Omental fat pad (tissue), 4 donors: ENCODE measurements at places on chromosomes 2 and 18.
A peak's percentile ranks its signal among the peaks of the same experiment; 100 is the strongest.

DNA sequence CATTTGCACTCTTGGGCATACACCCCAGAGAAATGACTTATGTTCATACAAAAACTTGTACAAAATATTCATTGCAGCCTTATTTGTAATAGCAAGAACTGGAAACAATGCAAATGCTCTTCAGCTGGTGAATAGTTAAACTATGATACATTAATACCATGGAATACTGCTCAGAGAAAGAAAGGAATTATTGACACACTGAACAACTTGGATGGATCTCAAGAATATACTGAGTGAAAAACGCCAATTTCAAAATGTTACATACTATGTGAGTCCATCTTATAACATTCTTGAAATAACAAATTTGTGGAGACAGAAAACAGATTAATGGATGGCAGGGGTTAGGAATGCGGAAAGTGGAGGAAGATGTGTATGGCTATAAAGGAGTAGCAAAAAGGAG, 17.2 kb downstream of the LNPK start:
- DNase-seq, result no peak

DNA sequence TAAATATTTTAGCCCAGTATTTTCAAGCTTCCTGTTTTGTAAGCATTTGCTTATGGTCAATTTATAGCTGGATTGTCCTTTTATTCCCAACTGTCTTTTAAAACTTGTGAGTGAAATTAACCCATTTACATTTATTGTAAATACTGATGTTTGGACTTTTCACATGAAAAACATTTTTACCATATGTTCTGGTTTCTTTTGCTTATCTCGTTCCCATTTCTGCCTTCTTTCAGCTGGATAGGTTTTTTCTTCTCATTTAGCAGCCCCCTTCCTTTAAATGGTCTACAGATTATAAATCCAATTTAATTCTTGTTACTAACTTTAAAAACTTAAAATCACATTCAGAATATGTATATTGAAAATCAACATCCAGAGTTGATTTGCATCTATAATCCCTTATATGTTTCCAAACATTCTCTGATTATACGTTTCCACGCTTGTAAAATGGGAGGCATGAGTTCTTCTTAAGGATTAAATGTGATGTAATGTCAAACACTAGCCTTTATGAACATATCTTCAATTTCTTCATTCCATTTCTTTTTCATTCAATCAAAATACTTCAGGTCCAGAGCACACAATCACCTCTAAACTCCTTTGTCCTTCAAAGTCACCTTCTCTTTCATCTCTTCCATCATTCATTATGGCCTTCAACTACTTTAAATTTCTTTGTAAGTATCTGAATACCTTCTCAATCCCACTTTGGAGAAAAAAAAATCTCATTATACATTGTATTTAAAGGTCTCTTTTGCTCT, 1.1 kb upstream of the KDM3A start:
- DNase-seq, result no peak

DNA sequence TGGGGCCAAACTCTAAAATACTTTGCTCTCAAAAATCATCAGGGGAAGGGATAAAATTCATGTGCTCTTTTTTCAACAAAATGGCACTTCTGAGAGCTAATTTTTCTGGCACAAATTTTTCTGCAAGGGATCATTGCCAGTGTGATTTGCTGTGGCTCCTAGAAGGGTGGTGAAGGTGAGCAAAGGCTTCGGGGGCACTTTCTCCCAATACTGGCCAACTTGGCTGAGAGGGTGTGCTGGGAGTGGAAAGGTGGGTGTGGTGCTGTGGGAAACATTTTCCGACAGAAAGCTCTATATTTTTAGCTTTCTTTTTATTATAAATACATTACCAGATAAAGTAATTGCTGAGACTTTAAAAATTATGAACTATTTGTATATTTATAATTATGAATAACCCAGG, 419 bp downstream of the SMYD1 start:
- DNase-seq, result no peak

DNA sequence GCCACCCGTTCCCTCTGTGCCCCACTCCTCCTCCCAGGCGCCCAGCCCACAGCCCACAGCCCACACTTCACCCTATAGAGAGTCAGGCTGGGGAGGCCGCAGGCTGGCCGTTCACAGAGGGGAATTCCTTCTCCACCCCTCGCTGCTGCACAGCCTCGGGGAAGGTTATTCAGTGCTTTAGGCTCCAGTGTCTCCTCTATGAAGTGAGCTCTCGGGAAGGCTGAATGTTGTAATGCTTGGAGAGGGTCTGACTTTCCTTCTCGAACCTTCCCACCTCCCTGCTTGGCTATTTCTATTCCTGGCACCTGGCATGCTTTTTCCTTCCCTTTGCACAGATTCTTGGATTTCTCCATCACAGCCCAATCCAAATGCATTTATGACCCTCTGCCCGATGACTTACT, 62.5 kb upstream of the SMAD7 start:
- DNase-seq, result peak; percentile 10

GRCh38 chr2:144136297-144137010, 383.5 kb downstream of the ZEB2 start:
- no peak for DNase-seq

DNA sequence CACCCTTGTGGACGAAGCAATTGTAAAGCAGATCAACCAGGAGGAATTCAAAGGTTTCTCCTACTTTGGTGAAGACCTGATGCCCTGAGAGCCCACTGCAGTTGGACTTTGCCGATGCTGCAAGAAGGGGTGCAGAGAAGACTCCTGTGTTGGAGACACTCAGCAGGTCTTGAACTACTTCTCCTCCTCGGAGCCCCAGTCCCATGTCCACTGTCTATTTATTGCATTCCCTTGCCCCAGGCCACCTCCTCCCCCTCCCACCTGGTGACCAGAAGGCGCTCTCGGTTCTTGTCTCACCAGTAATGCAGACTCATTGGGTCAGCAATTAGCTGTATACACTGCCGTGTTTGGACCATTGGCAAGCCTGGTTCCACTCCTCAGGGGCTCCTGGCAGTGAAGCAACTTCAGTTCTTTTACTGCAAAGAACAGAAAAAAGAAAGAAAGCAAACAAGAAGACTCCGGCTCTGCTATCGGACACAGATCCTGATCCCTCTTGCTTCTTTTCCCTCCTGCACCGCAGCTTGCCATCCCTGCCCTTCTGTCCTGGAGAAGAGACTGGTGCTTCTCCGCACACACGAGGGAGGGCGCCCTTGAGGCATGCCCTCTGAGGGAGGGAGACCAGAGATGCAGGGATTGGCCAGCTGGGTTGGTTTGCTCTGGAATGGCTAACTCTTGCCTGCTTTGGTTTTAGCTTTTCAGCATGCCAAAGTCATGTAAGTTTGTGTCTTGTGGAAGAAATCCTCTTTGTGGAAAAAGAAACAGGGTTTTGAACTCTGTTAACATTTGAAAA, 112.2 kb upstream of the EPAS1 start:
- no peak for DNase-seq

GRCh38 chr2:47008381-47009252, 93.0 kb upstream of the MCFD2 start:
- no peak for DNase-seq
